ENCODE measurements at places on chromosomes 5 and 9.

DNA sequence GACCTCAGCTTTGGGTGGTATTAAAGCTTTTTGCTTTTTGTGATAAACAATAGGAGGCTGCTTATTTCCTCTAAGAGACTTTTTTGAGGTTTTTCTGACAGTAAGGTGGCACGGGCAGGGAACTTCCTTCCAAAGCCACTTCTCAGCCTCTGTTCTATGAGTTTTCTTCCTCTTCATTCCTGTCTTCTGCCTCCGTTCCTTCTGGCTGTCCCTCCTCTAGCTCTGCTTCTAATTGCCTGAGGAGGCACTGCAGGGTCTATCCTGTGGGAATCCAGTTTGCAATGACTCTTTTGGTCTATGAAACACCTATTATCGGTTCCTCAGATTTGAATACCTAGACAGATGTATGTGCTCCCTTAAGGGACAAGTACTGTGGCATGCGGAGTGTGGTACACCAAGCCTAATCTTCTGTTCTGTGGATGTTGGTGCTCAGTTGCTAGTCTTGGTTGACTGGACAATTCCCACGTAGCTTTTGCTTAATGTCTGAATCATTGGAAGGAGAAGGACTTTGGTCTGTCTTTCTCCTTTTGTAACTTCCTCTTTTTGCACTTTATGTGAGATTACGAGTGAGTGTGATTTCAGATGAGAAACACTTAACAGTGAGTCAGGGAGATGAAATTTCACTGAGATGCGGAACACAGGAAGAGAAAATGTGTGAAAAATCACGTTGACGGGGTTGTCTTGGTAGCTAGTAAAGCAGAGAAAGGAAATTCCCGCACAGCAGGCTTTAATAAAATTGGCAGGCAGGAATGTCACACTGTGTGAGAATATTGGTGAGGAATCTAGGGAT is 305.2 kb downstream of the EFNA5 start:
- DNase-seq = no peak

DNA sequence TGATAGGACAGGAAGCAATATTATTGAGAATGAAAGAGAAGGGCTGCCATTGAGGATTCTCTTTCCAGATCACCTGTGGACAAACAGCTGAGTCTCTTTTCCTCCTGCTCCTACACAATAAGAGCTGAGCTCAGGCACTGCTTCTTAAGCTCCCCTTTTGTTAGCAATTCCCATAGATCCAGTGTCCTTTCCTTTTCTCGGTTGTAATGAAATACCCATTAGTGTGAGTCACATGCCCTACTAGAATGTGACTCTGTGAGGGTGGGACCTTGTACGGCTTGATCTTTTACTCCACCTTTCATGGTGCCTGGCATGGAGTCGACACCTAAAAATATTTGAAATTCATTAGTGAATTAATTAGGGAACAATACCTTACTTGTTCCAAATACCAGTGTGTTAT is 269.2 kb downstream of the NR3C1 start:
- no peak for DNase-seq

DNA sequence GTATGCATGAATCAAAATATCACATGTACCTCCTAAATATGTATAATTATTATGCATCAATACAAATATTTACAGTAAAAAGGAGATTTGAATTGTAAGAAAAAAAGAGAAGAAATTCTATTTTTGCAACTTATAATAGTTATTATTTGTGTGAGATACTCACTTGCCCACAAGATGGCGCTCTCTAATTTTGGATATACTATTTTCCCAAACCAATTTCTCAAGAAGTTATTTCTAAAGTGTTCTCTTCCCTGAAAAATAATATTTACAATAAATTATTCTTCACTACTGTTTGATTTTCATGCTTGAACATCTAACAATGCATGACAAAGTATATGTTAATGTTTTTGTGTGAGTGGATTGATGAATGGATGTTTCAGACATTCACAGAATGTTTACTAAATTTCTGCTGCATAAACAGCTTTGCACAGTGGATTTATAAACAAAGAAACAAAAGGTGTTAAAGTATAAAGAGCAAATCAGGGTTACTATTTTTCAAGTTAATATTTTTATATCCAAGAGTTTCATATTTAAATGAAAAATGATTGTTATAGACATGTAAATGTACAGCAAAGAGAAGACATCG is 503.4 kb downstream of the PDE4D start:
- DNase-seq = no peak

DNA sequence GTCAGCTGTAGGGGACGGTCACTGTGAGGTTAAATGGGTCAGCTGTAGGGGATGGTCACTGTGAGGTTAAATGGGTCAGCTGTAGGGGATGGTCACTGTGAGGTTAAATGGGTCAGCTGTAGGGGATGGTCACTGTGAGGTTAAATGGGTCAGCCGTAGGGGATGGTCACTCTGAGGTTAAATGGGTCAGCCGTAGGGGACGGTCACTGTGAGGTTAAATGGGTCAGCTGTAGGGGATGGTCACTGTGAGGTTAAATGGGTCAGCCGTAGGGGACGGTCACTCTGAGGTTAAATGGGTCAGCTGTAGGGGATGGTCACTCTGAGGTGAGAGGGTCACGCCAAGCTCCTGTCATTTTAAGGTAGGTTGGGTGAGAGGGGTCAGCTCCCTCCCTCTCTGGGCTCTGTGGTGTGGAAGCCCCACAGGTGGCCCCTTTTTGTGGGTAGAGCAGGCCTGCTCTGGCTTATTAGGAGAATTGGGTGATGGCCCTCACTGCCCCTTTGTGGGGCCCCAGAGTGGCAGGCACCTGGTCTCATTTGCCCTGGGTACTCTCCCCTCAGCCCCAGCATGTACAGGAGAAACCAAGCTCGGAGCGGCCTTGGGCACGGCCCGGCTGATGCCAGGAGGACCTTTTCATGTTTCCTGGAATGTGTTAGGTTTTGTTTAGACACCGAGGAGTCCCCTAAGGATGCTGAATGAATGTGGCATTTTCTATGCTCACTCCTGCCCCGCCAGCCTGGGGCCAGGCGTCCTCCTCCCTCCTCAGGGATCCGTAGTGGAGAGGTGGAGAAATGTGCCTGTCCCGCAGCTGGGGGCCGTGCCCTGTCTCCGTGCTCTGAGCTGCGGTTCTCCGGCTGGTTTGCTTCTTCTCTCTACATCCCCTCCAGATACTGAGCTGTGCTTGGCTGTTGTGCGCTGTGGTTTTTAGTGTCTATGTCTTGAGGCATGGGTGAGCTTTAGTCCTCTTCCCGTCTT is 31.4 kb downstream of the AHRR start:
- DNase-seq = no peak

DNA sequence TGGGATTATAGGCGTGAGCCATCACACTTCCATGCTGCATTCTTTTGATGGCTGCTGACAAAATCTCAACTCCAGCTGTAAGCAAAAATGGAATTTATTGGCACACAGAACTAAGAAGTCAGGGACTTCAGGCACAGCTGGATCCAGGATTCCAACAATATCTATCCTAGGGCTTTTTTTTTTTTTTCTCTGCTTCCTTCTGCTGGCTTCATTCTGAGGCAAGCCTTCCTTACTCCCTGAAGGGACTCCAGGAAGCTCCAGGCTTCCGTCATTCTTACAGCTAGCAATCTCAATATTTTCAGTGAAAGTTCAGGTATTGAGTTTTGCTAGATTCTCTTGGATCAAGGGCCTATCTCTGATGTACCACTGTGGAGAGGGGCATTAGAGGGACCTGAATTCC is 66.1 kb downstream of the GALNT12 start:
- no peak for DNase-seq

- DNase-seq = no peak
These were observed 42.8 kb upstream of the ZSWIM6 start for GRCh38 chr5:61289241-61289640.

DNA sequence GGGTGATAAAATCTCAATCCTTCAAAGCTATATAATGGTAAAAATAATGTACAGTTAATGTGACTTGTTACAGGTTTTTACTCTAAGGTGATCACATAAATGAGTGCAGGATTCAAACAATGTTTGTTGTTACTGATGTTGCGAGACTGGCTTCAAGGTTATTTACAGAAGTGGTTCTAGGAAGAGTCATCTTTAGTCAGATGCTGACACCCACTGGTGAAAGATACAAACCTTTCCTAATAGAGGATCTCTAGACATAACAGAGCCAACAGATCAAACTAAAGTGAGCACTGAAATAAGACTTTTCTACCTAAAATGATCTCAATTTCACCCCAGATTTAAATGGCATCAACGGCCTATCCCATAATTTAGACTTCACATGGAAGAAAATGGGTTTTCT is 20.2 kb downstream of the ARSB start:
- DNase-seq = no peak

DNA sequence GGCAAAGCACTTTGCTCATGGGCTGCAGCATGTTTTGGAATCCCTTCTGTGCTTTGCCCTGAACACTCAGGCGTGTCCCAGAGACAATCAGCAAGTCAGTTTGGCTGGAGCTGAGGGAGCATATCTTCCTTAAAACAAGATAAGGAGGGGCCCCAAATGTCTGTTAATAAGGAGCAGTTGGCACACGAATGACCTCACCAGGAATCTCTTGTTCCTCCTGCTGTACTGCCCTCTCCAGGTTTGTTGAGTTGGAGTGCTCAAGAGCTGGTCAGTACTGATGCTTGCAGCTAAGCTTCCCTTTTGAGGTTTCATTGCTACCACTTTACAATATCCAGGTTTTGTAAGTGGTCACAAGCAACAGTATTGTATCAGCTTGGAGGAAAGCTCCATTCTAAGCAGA is 101.3 kb upstream of the EGFLAM start:
- no peak for DNase-seq

DNA sequence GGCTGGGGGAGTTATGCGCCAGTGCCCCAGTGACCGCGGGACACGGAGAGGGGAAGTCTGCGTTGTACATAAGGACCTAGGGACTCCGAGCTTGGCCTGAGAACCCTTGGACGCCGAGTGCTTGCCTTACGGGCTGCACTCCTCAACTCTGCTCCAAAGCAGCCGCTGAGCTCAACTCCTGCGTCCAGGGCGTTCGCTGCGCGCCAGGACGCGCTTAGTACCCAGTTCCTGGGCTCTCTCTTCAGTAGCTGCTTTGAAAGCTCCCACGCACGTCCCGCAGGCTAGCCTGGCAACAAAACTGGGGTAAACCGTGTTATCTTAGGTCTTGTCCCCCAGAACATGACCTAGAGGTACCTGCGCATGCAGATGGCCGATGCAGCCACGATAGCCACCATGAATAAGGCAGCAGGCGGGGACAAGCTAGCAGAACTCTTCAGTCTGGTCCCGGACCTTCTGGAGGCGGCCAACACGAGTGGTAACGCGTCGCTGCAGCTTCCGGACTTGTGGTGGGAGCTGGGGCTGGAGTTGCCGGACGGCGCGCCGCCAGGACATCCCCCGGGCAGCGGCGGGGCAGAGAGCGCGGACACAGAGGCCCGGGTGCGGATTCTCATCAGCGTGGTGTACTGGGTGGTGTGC is at the start of gene RXFP3:
Gene RXFP3 (plus strand): TSS at position 6 of the 636 bp plus-strand sequence. CDS start 355 bp downstream, at position 361.
- no peak for DNase-seq

- DNase-seq = no peak
These were observed 247.1 kb upstream of the CCNG1 start for GRCh38 chr5:163190283-163190682.

- DNase-seq = no peak
These were observed 79.9 kb downstream of the PRR16 start for GRCh38 chr5:120544043-120544442.

- DNase-seq = no peak
These were observed 504.4 kb downstream of the TLE4 start for GRCh38 chr9:80076162-80076561.

DNA sequence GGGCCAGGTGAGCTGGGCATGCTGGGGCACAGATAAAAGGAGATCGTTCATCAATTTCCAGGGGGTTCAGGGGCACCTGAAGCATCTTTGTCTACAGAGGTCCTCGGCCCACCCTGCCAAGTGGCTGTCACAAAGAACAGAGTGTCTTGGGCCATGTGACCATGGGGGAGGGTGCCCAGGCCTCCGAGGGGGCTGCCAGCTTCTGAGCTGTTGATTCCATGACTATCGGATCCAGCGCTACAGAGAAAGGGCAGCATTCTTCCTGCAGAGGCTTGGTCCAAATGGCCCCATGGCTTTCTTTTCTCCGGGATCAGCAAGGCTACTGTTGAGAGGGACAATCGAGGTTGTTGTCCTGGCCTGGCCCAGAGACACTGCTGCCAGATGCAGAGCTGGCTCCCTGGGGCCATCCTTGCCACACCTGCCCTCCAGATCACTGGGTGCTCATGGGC is 289.2 kb downstream of the ZSWIM6 start:
- no peak for DNase-seq

GRCh38 chr5:68381060-68381459 is 165.5 kb downstream of the PIK3R1 start:
- DNase-seq = no peak

GRCh38 chr5:176515396-176515795 is 21.8 kb downstream of the RNF44 start:
- DNase-seq = no peak

GRCh38 chr9:34929506-34930102 is 28.5 kb upstream of the PHF24 start:
- DNase-seq = peak; percentile 17

DNA sequence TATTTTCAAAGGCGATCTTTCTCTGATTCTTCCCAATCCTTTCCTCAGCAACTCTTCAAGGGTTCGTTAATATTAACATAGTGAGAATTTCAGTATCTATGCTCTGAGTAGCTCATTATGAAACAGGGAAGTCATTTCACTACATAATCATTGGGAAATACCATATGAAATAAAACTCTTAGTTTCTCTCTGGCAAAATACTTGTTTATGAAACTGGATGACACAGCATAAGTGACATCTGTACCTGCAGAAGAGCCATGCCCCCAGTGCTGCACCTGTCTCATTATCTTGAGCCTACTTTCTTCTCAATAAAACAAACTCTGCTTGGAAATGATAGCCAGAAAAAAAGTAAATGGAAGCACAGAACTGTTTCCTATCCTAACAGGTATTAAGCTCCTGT is 33.8 kb upstream of the OTULIN start:
- DNase-seq = no peak

- DNase-seq = no peak
These were observed 112.8 kb upstream of the BOD1 start for GRCh38 chr5:173729079-173729765.

GRCh38 chr5:17132444-17133083 is 84.9 kb upstream of the BASP1 start:
- no peak for DNase-seq

GRCh38 chr9:3863111-3863528 is 337.3 kb upstream of the RFX3 start:
- DNase-seq = no peak

GRCh38 chr5:8184455-8185063 is 315.6 kb downstream of the MTRR start:
- DNase-seq = no peak

- DNase-seq = no peak
These were observed 10.4 kb downstream of the SLC31A1 start for GRCh38 chr9:113231701-113232100.

- no peak for DNase-seq
These were observed 16.0 kb downstream of the TMEM174 start for GRCh38 chr5:73188764-73189531.

GRCh38 chr5:132865668-132866341 is 464 bp downstream of the GDF9 start:
- DNase-seq = no peak

GRCh38 chr9:96654450-96655197 is 493 bp downstream of the PRXL2C start:
- peak; percentile 43 for DNase-seq
